ENCODE measurements at places on chromosomes 12 and 14. TPM values are rescaled to one million over a fixed set of nuclear protein-coding genes. Genes with fewer than 3 reads are reported as not detected.

The CARMIL3 gene
- not detected for total RNA-seq

The TAS2R8 gene
- total RNA-seq = not detected

The TMED10 gene
- 243 TPM for total RNA-seq

The SLC35E3 gene
- total RNA-seq = 4.5 TPM

The EPYC gene
- not detected for total RNA-seq

The INHBC gene
- total RNA-seq = not detected

The CHGA gene
- not detected for total RNA-seq

The RHEBL1 gene
- 1.6 TPM for total RNA-seq

The DNAJC22 gene
- 1.3 TPM for total RNA-seq

The SPRYD4 gene
- 1.3 TPM for total RNA-seq

The CLEC2A gene
- not detected for total RNA-seq

The MTHFD1 gene
- 66.3 TPM for total RNA-seq

The JPH4 gene
- not detected for total RNA-seq

The COQ5 gene
- total RNA-seq = 51.8 TPM

The TPH2 gene
- total RNA-seq = not detected

The GLIPR1L2 gene
- not detected for total RNA-seq

The MLF2 gene
- 89.3 TPM for total RNA-seq

The FAIM2 gene
- total RNA-seq = under 0.01 TPM

The TSHR gene
- total RNA-seq = not detected
